ENCODE measurements at places on chromosomes 13 and 19.

DNA sequence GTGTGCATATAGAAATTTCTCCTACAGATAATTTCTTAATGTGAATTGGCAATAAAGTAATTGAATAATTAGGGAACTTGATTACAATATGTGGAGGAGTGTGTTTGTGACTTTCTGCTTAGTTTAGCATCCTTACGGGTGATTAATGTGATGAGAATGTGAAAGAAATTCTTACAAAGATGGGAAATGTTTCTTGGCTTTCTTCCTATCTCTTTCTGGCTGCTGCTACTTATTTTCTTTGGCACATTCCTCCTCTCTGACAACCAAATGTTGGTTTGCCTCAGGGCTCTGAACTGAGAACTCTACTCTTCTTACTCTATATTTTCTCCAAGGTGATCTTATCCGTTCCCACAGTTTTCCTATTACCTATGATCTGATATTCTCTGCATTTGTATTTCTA, 300.1 kb downstream of the TBC1D4 start:
- DNase-seq, result no peak

DNA sequence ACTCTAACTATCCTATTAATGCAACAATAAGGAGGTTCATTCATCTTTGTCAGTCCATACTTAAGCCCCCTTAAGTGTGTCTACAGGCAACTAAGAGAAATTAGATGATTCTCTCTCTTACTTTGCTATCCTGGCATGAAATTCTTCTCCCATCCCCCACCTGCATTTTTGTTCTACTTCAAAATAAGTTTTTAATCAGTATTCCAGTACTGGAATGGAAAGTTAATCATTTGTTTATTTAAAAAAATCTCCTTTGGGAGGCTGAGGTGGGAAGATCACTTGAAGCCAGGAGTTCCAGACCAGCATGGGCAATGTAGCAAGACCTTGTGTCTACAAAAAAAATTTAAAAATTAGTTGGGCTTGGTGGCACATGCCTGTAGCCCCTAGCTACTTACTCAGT, 222.1 kb downstream of the MZT1 start:
- DNase-seq, result no peak

DNA sequence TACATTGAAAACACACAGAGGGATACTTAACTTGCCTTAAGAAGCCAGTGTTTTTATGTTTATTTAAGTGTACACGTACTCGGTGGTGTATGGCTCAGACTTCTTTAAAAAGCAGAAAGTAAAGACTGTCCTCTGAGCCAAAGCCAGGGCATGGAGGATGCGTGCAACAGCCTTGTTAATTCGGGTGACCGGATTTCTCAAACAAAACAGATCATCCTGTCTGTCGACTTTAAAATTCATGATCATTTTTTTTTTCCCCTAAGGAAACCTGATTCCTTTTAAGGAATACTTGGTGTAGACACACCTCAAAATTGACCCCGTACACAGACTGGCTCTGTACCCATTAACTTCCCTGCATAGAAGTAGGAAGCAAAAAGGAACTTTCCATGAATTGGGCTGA, 124.7 kb upstream of the RNF113B start:
- no peak for DNase-seq

DNA sequence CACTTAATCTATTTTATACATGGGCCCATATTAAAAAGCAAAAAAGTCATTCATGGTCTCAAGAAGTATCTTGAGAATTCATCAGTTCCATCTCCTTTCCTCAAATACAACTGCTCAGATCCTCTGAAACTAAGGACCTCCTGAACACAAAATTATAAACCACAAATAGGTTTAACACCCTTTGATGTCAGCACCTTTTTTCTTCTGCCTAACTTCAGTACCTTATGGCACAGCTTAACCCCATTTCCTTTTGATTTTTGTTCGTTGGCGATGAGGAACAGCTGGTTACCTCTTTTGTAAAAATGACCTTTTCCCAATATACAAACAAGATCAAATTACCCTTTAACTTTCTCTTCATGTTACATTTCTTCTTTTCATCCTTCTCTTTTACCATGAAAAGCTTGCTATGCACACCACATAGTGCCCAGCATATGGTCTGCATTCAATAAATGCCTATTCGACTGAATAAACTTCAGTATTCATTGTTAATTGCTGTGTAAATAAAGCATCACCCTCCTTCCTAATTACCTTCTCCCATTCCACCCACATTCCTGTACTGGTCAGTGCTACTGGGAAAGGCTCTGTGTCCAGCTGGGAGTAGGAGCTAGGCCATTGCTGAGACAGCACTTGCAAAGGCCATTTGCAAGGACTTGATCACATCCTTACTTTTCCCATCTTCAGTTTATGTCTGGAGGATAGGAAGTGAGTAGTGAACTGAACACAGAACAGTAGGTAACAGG, 317.9 kb downstream of the SHISA2 start:
- DNase-seq, result no peak

DNA sequence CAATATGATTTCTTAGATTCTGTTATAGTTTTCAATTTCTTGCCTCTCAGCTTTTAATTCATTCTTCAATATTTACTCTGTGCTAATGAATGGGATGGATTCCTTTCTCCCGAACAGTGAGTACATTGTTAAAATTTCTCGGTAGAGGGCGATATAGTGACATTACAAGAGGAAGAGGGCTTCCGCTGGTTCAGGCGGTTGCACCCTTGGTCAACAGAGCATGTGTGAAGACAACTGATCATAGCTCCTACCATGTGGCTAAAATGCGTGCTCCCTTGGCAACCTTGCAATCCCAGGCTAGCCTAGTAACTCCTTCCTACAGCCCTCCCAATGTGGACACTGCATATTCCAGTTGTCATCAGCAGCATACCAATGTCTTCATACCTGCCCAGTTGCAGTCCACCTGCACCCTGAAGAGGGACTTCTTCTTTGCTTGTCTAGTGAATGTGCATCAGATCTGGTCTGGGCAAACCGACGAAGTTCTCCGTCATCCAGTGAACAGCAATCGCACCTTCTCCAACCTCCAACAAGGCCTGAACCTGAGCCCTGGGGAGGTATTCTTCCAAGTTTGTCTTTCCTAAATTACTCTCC, 653.0 kb upstream of the GPC6 start:
- DNase-seq, result no peak

DNA sequence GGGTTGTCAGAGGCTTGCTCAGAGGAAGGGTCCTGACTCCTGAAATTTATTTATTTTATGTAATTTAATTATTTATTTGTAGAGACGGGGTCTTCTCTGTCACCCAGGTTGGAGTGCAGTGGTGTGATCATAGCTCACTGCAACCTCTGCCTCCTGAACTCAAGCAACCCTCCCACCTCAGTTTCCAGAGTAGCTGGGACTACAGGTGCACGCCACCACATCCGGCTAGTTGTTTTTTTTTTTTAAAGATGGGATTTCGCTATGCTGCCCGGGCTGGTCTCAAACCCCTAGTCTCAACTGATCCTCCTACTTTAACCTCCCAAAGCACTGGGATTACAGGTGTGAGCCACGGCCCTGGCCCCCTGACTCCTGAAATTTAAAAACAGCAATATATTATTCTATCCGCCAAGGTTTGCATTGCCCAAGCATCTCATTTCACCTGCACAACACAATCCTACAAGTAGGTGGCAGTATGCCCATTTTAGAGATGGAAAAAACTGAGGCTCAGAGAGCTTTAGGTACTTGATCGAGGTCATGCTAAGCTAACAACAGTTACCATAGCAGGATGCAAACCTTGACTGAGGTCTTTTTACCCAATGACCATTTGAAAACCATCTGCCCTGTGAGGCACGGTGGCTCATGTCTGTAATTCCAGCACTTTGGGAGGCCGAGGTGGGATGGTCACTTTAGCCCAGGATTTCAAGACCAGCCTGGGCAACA, 18.1 kb downstream of the ARHGEF18 start:
- DNase-seq, result no peak

- DNase-seq, result peak; percentile 94
Observed at GRCh38 chr19:17334414-17335409, at the start of gene ANO8. Gene ANO8 (minus strand): TSS chr19:17334855. CDS start chr19:17334670, 185 bp downstream.

- DNase-seq, result no peak
Observed at GRCh38 chr19:33301900-33302174, 497 bp downstream of the CEBPA start.

DNA sequence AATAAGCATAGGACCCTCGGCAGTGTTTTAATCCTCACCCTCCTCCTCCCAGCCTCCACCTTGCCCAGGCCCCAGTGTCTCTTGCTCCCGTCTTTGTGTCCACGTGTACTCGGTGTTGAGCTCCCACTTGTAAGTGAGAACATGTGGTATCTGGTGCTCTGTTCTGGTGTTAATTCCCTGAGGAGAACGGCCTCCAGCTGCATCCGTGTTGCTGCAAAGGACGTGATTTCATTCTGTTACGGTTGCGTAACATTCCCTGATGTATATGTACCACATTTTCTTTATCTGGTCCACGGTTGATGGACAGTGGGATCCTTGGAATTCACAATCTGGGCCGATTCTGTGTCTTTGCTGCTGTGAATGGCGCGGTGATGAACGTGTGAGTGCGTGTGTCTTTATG, 44.7 kb upstream of the TFDP1 start:
- no peak for DNase-seq

- no peak for DNase-seq
Observed at GRCh38 chr19:40831502-40832430, 18.5 kb downstream of the CYP2A6 start.

DNA sequence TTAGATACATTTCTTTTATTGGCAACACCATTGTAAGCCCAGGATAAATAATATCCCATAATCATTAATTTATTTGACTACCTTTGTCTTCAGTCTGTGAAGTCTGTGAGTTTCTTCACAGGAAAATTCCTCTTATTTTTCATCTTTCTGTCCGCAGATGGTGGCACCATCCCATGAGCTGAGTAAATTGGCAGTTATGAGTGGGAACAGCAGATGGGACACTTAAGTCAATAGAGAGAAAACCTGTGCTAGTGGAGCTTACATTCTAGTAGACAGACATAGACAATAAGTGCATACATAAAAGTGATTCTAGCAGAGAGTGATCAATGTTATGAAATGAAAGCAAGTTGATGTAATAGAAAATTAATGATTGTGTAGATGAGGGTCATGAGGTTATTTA, 638.2 kb upstream of the MIR17HG start:
- DNase-seq, result no peak
